Activated T-cell treated with anti-CD3 and anti-CD28 coated beads, Interleukin-2, amount 50 U/mL, for 72 hours (primary cell): ENCODE measurements at places on chromosomes 7 and 10. TPM values are rescaled to one million over a fixed set of nuclear protein-coding genes. Genes with fewer than 3 reads are reported as not detected.

Gene LIPK
- not detected for total RNA-seq

Gene SHH
- 0.10 TPM for total RNA-seq

DNA sequence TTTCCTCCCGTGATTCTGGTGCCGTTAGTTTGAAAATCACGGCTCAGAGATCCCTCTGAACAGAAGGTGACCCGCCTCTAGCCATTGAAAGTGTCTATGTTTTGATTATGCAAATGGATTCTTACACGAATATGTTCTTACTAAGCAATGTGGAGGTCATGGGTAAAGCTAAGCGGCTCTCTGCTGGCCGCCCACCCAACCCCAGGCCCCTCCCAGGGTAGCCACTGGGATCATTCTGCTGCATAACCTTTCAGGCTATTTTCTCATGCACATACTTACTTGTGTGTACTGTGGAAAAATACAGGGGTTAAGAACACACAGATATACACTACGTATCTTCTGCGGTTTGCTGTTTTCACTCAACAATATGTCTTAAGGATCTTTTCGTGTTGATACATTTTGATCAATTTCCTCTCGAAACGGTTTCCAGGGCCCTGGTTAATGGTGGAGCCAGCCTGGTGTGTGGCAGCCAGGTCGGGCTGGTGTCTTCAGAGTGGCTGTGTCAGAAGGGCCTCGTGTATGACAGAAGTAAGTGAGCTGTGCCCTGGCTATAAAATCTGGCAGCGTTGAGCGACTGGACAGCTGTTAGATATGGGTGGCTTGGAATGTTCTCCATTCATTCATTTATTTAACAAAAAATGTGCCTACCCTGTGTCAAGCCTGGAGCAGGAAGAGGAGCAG is 29.9 kb downstream of the ZNF783 start:
- H3K36me3 ChIP-seq: no peaks in the 10 kb centered on the region
- DNase-seq: no peak
- H3K27me3 ChIP-seq: no peaks in the 10 kb centered on the region
- peaks cover 8% of the 10 kb centered on the region for H3K4me1 ChIP-seq

Gene ACHE
- total RNA-seq: 0.41 TPM

- H3K4me1 ChIP-seq: no peaks in the 10 kb centered on the region
- H3K36me3 ChIP-seq: no peaks in the 10 kb centered on the region
- H3K27ac ChIP-seq: no peak overlapping the region
- H3K27me3 ChIP-seq: no peaks in the 10 kb centered on the region
- DNase-seq: no peak
- no peak overlapping the region for H3K4me3 ChIP-seq
Measured at GRCh38 chr7:40536421-40536820, 401.6 kb downstream of the SUGCT start.

DNA sequence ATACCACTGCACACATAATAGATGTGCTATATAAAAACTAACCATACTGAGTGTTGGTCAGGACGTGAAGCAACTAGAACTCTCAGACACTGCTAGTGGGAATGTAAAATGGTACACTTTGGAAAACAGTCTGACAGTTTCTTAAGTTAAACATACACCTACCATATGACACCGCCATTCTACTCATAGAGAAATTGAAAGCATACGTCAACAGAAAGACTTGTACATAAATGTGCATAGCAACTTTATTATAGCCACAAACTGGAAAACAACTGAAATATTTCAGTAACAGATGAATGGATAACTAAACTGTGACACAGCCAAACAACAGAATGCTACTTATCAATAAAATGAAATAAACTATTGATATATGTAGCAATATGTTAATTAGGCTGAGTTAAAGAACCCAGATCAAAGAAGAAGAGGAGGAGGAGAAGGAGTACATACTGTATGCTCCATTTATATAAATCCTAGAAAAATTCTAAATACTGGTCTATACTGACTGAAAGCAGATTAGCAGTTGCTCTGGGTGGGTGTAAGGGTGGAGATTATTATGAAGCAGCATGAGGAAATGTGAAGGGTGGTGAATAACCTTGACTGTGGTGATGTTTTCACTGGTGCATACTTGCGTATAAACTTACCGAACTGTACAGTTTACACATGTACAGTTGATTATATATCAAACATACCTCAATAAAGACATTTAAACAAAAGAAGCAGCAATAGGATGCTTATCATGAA is 48.6 kb downstream of the ARHGAP21 start:
- peak overlapping the region; percentile 32 for H3K27ac ChIP-seq
- peaks cover 20% of the 10 kb centered on the region for H3K4me1 ChIP-seq
- peak overlapping the region; percentile 34 for H3K4me3 ChIP-seq

Gene ADAM22
- 3.2 TPM for total RNA-seq

Gene ACSM6
- not detected for total RNA-seq
